IMR-90 (cell line): ENCODE measurements at places on chromosomes 4 and X.

DNA sequence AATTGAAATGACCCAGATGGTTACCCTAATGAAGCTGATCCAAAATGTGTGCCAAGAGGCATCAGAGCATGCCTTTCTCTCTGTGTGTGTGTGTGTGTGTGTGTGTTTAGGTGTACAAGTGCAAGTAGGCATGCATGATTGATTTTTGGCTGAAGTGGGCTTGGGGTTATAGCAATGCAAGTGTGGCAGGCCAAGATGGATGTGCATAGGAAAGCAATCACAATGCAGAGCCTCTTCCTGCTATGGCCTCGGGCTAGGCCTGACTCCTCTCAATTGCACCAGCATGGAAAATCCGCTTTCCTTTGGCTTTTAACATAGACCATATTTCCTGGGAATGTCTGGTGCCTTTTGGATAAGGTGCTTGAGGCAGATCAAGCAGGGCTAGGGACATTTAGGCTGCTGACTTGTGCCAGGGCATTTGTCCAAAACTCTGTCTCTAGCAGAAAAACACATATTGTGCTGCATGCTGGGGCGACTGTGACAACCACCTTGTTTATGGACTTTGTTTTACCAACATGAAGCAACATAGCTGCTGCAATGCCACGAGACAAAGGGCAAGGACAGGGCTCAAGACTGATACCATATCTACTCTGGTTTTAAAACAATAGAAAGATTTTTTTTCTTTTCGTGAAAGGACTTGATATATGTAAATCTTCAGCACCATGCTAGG lies 395.7 kb downstream of the RAPGEF2 start:
- DNase-seq: no peak

DNA sequence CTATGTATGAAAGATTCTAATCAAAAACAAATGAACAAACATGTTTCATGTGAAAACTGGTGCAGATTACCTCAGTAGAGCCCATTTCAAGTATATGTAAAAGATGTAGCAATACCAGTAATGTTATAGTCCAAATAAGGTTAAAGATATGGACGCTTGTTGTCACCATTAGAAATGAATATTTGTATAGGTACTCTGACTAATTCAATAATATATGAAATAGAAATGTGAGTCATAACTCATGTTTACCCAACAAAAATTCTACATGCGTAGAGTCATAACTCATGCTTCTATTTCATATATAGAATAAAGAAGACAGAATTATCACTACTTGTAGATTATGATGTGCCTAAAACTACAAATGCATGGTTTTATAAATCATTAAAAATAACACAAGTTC lies 739.1 kb upstream of the DIAPH2 start:
- DNase-seq: no peak

DNA sequence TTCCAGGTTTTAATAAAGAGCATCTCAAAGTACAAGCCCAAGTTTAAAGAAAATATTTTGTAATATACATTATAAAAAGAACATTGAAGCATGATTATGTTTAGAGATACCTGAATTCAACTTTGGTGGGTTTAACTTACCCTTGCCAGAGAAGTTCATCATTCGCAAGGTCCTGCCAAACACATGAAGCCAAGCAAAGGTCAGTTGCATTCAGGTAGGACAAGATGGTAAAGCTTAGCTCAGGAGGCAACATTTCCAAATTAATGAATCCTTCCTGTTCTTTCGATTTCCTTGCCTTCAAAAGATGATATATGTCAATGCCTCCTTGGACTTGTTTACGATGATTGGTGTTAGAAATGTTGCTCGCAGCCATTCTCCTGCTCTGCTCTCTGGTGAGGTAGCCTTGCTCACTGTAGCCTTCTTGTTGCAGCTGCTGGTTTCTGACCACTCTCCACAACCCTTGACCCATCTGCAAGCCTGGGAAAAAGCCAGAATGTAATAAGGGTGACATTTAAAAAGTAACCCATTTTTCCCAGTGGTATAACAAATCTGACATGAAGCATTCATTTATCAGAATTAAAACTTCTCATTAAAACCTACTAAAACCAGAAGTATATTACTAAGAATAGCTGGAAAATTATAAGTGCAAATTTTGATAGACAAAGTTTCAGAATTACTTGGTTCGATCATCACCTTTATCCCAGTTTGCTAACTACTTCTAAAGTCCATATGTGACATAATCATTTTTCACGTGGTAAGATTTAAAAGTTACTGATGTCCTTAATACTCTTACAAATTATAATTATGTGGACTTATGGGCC lies 20.6 kb downstream of the FBXO8 start:
- no peak for DNase-seq

DNA sequence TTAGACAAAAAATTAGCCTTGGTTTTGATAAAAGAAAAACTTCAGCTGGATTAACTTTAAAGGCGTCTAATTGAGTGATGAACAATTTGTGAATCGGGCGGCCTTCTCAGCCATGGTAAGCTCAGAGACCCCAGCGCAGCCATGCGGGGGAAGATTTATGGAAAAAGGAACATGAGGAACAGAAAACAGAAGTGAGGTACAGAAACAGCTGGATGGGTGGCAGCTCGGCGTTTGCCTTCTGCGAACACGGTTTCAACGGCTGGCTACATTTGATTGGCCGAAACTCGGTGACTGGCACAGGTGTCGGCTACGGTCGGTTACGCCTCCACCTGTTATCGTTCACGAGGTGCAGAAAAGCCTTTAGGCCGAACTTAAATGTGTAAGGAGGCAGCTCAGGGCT lies 401.4 kb upstream of the FAT1 start:
- DNase-seq: no peak

DNA sequence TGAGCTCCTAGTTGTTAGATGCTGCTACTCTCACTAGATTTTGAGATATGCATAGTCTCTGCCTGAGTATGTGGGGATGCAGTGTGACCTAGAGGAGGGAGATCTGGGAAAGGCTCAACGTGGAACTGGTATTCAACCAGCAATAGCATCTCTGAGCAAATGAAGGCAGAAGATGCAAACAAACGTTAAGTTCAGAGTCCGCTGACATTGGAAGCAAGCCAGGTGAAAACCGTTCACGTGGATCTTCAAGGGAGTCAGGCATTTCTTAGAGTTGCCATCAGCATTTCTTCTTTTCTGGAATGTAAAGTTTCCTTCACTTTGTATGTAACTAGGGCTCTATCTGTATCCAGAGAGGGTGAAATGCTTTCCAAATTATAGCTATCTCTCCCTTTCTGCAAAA lies 59.9 kb downstream of the C4orf51 start:
- no peak for DNase-seq
